ENCODE measurements at places on chromosomes 2 and 18.
A peak's percentile ranks its signal among the peaks of the same experiment; 100 is the strongest.

DNA sequence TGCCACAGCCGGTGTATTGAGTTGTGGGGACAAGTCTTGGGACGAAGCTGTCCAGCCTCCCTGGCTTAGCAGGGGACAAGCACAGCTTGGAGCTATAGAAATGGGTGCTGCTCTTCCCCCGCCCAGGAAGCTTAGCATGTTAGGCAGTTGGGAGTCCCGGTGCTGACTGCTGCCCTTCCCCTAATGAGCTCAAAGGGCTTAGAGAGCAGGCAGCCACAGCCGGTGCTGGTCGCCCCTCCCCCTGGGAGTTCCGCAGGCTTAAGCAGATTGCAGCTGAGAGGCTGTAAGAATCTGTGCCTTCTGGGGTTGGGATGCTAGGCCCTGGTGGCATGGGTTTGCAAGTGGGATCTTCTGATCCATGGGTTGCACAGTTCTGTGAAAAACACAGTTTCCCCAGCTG, 237.3 kb downstream of the DCDC2C start:
- no peaks in the 10 kb centered on the region for H3K27me3 ChIP-seq
- peaks cover 3% of the 10 kb centered on the region for H3K36me3 ChIP-seq
- H3K4me1 ChIP-seq = no peaks in the 10 kb centered on the region

DNA sequence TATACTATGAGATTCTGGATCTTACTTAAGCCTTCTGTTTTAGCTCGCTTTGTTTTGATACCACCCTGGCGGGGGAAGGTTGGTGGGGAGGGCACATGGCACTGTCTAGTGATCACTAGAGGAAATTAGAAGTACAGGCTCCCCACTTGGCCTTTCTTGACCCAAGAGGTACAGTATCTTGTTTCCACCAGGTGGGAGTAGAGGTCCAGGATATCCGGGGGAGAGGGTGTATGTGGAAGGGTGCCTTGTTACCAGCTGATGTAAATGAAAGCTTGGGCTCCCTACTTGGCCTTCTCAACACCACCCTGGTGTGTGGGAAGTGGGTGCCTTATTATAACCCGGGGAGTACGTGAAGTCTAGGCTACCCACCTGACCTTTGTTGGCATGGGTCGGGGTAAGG, 7.5 kb downstream of the GALNT1 start:
- H3K36me3 ChIP-seq = peaks cover 7% of the 10 kb centered on the region
- no peak overlapping the region for H3K4me3 ChIP-seq
- H3K27me3 ChIP-seq = no peaks in the 10 kb centered on the region
- peaks cover 30% of the 10 kb centered on the region for H3K4me1 ChIP-seq
- H3K27ac ChIP-seq = no peak overlapping the region

DNA sequence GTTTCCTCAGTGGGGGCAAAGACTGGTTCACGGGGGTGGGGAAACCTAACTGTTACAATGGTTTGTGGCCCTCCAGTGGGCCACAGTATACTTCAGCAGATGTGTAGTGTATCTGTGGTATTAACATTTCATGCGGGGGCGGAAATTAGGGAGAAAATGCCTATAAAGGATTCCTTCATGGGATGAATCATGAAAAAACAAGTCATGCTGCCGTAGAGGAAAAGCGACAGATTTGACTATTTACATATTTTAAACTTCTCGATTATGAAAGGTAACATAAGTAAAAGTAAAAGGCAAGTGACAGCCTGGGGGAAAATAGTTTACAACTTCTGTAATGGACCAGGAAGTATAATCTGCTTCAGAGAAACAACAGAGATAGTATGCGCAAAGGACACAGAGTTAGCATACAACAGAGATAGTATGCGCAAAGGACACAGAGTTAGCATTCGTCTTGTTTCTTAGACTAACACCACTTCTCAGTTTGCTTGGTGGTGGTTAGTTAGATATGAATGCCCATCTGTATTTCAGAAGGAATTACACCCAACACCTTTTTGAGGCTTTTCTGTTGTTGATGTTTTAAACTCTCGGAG, 41.1 kb downstream of the MRPS9 start:
- no peak overlapping the region for H3K4me3 ChIP-seq
- peaks cover 40% of the 10 kb centered on the region for H3K4me1 ChIP-seq
- no peaks in the 10 kb centered on the region for H3K27me3 ChIP-seq
- no peak for DNase-seq
- H3K36me3 ChIP-seq = no peaks in the 10 kb centered on the region

DNA sequence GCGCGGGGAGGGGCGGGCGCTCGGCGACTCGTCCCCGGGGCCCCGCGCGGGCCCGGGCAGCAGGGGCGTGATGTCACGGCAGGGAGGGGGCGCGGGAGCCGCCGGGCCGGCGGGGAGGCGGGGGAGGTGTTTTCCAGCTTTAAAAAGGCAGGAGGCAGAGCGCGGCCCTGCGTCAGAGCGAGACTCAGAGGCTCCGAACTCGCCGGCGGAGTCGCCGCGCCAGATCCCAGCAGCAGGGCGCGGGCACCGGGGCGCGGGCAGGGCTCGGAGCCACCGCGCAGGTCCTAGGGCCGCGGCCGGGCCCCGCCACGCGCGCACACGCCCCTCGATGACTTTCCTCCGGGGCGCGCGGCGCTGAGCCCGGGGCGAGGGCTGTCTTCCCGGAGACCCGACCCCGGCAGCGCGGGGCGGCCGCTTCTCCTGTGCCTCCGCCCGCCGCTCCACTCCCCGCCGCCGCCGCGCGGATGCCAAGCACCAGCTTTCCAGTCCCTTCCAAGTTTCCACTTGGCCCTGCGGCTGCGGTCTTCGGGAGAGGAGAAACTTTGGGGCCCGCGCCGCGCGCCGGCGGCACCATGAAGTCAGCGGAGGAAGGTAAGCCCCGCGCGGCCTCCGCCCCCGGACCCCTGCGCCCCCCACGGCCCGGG, at the start of gene NFATC1:
Gene NFATC1 (plus strand): TSS at position 170 of the 644 bp plus-strand sequence. CDS start 295 bp downstream, at position 465.
- H3K36me3 ChIP-seq = no peaks in the 10 kb centered on the region
- peaks cover 85% of the 10 kb centered on the region for H3K27me3 ChIP-seq
- peak; percentile 78 for DNase-seq
- no peak within 1 kb of the TSS for H3K27ac ChIP-seq
- H3K4me1 ChIP-seq = peaks cover 13% of the 10 kb centered on the region
- peak within 1 kb of the TSS; percentile 65 for H3K4me3 ChIP-seq

GRCh38 chr2:141187075-141187439, 943.8 kb downstream of the LRP1B start:
- no peaks in the 10 kb centered on the region for H3K27me3 ChIP-seq
- no peaks in the 10 kb centered on the region for H3K36me3 ChIP-seq
- no peak overlapping the region for H3K27ac ChIP-seq
- no peak for DNase-seq
- no peaks in the 10 kb centered on the region for H3K4me1 ChIP-seq

- no peak overlapping the region for H3K4me3 ChIP-seq
- DNase-seq = no peak
- no peak overlapping the region for H3K27ac ChIP-seq
- no peaks in the 10 kb centered on the region for H3K27me3 ChIP-seq
- H3K4me1 ChIP-seq = peaks cover 27% of the 10 kb centered on the region
Observed at GRCh38 chr18:36446059-36446458, 148.5 kb downstream of the FHOD3 start.

DNA sequence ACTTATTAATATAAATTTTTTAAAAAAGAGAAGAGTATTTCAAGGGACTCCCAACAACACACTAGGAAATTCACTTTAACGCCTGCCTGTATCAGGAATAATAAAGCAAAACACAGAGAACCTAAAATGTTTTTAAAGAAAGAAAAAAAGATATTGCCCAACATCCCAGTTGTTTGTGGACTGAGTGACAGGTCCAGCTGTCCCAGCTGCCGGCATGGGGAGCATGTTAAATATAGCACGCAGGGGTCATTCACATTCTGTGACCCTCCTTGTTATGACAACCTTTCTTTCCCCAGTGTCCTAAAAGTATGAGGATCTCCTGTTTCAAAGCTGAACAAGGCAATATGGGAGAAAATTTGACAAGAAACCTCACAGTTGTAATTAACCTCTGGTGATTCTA, 4.4 kb downstream of the KLHL41 start:
- no peaks in the 10 kb centered on the region for H3K27me3 ChIP-seq
- no peaks in the 10 kb centered on the region for H3K36me3 ChIP-seq
- DNase-seq = no peak
- H3K4me1 ChIP-seq = no peaks in the 10 kb centered on the region

DNA sequence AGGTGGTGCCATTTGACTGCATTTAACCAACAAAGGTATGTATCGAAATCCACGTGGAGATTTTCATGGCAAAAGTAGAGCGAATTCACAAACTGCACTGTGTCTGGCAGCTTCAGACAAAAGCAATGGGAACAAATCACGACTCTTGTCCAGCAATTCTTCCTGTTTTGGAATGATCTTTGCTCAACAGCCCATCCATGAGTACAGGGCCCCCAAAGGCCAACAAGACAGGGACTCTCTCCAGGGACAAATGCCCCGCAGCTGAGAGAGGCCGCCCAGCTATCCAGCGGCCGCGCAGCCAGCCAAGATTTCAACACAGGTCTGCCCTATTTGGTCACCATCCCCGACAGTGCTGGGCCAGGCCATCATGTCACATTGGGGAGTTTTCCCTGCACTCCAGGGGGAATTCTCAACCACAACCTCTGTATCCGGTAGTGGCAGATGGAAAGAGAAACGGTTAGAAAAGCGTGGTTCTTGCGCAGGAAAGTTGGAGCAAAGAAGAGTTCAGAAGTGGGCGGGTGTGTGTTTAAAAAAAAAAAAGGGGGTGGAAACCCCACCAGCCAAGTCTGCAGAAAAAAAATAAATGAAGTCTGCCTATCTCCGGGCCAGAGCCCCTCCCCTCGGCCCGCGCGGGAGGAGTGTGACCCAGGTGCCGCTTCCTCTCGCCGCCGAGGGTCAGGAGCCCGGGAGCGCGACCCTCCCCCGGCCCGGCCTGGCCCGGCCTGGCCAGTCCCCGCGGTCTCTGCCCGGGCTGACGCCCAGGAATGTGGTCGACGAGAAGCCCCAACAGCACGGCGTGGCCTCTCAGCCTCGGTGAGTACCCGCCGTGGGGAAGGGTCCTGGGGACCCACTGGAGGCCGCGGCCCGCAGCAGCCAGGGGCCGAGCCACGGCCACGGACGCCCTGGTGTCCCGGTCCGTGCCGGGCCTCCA, at the start of gene GYPC:
Gene GYPC (plus strand): TSS at position 659 of the 931 bp plus-strand sequence. CDS start 106 bp downstream, at position 765.
- no peaks in the 10 kb centered on the region for H3K36me3 ChIP-seq
- peaks cover 36% of the 10 kb centered on the region for H3K4me1 ChIP-seq
- H3K27ac ChIP-seq = peak within 1 kb of the TSS; percentile 82
- peak; percentile 66 for DNase-seq
- peak within 1 kb of the TSS; percentile 79 for H3K4me3 ChIP-seq

GRCh38 chr18:11587432-11587831, 22.0 kb upstream of the SLC35G4 start:
- H3K27ac ChIP-seq = no peak overlapping the region
- H3K4me3 ChIP-seq = no peak overlapping the region
- H3K36me3 ChIP-seq = no peaks in the 10 kb centered on the region
- no peak for DNase-seq
- no peaks in the 10 kb centered on the region for H3K27me3 ChIP-seq
- no peaks in the 10 kb centered on the region for H3K4me1 ChIP-seq

GRCh38 chr2:118588850-118589249, 258.6 kb downstream of the EN1 start:
- H3K27ac ChIP-seq = no peak overlapping the region
- no peak overlapping the region for H3K4me3 ChIP-seq
- H3K4me1 ChIP-seq = peaks cover 14% of the 10 kb centered on the region

GRCh38 chr2:156465573-156465972, 29.4 kb downstream of the GPD2 start:
- peaks cover 15% of the 10 kb centered on the region for H3K4me1 ChIP-seq
- H3K36me3 ChIP-seq = no peaks in the 10 kb centered on the region

DNA sequence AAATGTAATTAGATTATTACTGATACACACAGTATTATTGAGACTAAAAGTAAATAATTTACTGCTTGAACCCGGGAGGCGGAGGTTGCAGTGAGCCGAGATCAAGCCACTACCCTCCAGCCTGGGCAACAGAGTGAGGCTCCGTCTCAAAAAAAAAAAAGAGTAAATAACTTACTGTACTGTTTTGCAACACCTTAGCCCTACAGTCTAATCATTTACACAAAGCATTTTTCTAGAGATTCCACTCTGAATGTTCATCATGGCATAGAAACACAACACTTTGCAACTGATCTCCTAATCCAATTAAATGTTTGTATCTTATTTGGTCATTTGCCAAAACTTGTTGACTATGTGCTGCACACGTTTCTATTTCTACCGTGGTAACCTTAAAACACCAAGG, 23.4 kb upstream of the RMP24 start:
- peak overlapping the region; percentile 66 for H3K4me3 ChIP-seq
- no peak for DNase-seq
- H3K27me3 ChIP-seq = no peaks in the 10 kb centered on the region
- H3K36me3 ChIP-seq = peaks cover 4% of the 10 kb centered on the region

Measured in GM23338 (cell line).